ENCODE measurements at places on chromosomes 2 and 18. TPM values are rescaled to one million over a fixed set of nuclear protein-coding genes. Genes with fewer than 3 reads are reported as not detected.

DNA sequence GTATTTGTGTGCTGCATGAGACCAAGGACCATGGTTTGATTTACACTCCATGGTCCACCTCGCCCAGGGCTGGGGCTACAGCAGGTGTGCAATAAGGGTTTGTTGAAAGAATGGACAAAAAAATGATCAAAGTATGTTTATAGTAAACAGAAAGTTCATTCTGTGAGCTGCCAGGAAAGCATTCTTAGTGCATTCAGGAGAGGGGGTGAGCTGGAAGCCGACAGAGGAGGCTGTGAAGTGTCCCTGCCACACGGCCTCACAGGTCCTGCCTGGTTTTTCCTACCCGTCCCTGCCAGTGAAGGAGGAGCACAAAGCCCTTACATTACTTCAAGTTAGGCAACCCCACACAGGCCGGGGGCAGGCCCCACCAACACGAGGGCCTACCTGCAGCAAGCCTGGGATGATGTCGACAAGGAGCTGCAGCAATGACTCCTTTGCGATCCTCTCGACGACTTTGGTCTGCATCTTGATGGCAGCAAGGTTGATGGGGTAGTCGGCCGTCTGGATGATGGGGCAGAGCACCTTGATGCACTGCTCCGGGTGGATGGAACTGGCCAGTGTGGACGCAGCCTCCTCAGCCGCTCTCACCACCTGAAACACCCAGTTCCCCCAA is 63.2 kb upstream of the TFCP2L1 start:
- no peak for DNase-seq

Gene RAB17
- total RNA-seq: 140 TPM

DNA sequence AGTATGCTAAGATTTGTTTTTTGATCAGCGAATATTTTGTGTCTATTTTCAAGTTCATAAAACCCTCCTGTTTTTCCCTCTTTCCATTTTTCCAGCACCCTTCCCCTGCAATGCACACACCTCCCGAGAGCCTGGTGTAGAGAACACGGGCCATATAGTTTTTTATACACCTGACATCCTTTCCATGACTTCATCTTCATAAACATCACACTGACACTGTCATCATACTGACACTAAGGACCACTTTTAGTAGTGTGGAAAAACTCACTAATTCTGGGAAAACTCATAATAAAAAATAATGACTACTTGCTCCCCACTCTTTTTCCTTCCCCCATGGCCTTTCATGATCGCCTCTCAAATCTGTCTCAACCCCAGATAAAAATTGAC is 70.2 kb downstream of the EPHA4 start:
- DNase-seq: no peak

GRCh38 chr2:19098467-19099160 is 259.8 kb downstream of the OSR1 start:
- no peak for DNase-seq

Gene KYNU
- total RNA-seq: 0.18 TPM

Gene RSAD2
- not detected for total RNA-seq

DNA sequence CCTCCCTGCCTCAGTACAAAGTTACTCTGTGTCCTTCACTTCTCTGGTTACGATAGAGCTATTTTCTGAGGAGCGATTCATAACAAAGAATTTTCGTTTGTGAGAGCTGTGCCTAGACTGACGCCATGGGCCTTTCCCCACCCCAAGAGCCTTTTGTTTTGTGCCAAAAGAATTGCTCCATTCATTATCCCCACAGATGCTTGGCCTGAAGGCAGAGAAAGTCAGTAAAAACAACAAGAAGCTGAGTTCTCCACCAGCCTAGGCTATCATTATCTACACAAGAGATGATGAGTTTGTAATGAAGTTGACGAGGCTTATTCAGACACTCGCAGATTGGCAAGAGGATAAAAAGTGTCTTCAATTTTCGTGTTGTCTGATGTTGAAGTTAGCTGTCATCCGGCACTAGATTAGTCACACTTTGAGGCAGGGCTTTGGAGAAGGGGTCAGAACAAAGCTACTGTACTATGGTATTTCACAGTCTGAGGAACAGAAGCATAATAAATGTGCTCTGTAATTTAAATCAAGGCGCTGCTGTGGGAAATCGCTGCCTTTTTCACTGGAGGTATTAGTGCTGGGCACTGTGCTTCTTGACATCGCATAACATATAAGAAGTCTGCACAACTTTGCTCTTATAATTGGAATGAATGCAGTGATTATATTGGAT is 278.4 kb upstream of the FIGN start:
- DNase-seq: no peak

DNA sequence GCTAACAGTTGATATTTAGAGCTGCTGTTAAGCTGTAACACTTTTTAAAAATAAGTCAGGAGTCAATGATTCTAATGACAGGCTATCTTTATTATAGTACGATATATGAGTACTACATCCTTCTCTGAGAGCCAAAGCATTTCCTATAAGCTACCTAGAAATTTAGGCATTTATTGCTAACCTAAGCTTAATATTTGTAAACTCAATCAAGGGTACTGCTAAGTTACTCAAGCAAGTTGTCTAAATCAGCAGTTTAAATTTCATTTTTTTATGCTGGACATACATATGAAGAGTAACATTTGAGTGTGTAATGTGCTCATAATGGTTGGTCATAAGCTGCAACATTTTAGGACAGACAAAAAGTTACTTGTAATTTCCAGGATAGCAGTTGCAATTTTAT is 1576.5 kb upstream of the NXPH2 start:
- DNase-seq: no peak

Gene RABL2A
- 9.3 TPM for total RNA-seq

- DNase-seq: no peak
Measured at GRCh38 chr2:101362316-101362715, 25.0 kb downstream of the CREG2 start.

- DNase-seq: peak; percentile 49
Measured at GRCh38 chr18:13530879-13531387, 195.4 kb downstream of the FAM210A start.

DNA sequence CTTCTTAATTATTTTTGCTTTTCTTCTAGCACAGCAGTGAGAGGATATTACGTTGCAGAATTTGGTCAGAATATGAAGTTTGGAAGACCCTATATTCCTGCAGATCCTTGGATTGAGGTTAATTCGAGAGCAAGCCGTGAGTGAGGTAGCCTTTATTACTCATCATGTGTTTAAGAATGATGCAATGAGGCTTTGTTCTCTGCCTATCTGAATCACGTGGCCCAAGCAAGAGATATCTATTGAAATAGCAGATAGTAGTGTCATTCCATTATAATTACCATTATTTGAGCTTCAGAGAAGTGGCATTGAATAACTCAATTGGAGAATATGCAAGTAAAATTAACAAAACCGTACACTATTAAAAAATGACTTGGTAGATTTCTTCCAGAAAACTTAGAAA is 641.1 kb downstream of the TMEM182 start:
- no peak for DNase-seq

Gene PRSS56
- total RNA-seq: not detected

DNA sequence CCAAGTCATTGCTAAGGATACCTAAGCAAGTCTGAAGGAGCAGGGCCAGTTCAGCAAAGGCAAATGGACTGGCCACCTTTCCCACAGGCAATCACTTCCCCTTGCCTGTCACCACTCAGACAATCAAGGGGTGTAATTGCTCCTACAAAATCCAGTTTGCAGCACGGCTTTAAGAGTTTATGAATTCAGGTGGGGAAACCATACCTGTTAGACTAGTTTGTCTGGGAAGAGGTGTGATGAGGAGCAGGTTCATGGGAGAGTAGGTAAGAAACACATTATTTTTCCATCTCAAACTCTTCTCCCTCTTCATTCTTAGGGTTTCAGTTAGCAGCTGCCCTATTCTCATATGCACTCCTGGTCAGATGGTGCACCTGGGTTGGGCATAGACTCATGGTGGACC is 102.5 kb downstream of the EVA1A start:
- DNase-seq: no peak

- peak; percentile 15 for DNase-seq
Measured at GRCh38 chr2:122748552-122749011, 993.1 kb downstream of the TSN start.

Gene TCF7L1
- 108 TPM for total RNA-seq

DNA sequence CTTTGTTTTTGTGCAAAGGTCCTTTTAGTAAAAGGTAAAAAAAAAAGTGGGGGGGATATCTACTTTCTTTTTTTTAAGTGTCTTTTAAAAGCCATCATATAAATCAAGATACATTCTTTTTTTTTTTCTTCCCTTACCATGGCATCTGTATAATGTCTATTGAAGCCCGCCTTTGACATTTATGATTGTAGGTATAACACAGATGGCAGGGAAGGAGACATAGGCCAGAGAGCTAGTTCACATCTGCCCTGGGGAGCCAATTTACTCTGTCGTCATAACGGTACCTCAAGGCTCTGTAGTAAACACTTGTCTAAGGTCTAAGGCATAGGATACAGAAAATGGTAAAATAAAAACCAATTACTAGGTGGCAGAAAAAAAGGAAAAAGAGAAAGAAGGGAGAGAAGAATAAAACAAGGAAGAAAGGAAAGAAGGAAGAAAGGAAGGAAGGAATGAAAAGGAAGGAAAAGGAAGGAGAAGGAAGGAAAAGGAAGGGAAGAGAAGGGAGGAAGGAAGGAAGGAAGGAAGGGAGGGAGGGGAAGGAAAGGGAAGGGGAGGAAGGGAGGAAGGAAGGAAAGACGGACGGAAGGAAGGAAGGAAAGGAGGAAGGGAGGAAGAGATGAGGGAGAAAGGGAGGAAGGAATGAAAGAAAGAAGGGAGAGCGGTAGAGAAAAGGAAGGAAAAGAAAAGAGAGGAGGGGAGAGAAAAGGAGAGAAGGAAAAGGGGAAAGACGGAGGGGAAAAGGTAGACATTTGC is 343.5 kb downstream of the RBM43 start:
- DNase-seq: no peak

Gene MAPRE2
- total RNA-seq: 20.4 TPM

Gene GPAT2
- total RNA-seq: 0.55 TPM

Gene CFAP210
- 0.60 TPM for total RNA-seq

GRCh38 chr2:229798446-229799155 is 84.2 kb upstream of the DNER start:
- DNase-seq: no peak

DNA sequence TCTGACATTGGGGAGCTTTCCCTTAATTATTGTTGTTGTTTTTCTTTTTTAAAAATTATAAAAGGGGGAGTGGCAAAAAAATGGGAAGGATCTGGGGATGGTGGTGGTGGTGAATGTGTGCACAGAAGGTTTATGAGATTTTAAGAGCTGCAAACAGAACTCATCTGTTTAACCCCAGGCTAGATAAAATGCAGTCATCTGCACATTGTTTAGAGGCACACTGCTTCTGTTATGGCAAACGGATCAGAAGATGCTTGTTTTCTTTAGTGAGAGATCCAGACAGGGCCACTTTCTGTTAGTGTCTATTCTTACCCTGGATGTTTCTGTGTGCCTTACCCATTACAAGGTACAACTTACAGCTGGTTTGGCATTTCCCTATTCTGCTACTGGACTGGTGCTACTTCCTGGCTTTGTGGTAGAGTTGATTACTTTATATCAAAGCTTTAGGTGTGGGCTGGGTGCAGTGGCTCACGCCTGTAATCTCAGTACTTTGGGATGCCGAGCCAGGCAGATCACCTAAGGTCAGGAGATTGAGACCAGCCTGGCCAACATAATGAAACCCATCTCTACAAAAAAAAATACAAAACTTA is 68.2 kb upstream of the NRP2 start:
- no peak for DNase-seq

Gene ACADL
- total RNA-seq: 0.42 TPM

DNA sequence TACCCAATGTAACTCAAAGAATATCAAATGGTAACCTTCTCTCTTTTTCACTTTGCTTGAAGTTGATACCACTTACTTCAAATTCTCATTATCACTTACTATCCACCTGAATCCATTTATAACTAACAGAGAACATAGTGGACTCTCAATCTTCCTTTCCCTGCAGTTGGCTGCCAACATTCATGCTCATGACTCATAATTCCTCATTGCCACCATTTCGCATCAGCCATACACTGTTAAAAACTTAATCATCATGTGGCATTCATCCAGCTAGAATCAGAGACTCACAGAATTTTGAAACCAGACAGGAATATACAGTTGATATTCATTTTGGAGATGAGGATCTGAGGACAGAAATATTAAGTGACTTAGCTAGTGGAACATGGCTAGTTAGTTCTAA is 56.8 kb downstream of the SLC4A10 start:
- no peak for DNase-seq

Gene SNORC
- 3.4 TPM for total RNA-seq

Gene VSNL1
- 78.4 TPM for total RNA-seq

DNA sequence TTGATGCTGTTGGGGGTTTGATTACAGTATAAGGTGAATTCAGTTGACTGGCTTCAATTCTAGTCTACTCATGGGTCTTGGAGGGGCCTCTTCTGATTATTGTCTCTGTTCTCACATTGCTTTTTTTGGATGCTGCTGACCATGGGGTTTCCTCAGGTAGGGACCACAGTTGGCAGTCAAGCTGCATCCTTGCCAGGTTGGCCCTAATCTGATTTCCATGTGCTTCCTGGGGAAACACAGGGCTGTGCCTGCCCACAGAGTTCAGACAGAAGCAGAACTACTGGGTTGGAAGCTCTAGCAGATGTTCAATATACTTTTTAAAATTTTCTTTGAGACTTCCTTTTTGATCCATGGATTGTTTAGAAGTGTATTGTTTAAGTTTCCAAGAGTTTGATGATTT is 227.3 kb downstream of the XIRP2 start:
- no peak for DNase-seq

Gene ST6GAL2
- total RNA-seq: 8.6 TPM

GRCh38 chr2:239870863-239871262 is 154.3 kb downstream of the NDUFA10 start:
- DNase-seq: no peak

GRCh38 chr2:6835467-6835866 is 30.2 kb downstream of the CMPK2 start:
- no peak for DNase-seq

DNA sequence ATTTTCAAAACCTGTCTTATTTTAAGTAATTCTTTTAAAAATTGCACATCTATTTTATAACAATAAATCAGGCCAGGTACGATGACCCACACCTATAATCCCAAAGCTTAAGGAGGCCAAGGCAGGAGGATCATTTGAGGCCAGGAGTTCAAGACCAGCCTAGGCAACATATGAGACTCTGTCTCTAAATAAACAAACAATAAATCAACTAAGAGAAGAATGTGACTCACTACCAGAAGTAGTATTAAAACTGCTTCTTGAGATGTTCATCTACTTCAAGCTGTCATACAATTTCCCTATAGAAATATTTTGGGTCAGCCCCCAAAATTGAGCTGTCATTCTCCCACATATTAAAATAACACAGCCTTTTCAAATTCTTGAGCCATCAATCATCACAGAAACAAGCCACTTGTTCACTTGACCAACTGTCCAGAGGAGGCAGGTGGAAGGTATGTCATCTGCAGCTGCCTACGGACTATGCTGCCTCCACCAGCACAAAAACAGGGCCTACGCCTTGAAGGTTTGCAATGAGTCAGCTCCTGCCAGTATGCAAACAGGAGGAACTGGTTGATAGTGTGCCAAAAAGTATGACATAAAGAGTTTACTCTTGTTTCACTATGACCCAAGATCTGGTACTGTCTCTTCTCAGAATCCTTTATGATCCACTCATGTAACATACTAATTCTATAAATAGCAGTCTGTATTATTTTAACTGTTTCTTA is 33.6 kb downstream of the KIDINS220 start:
- no peak for DNase-seq

Measured in WTC11 (cell line).